LHCN-M2 (cell line): ENCODE measurements at places on chromosomes 2 and 18. TPM values are rescaled to one million over a fixed set of nuclear protein-coding genes. Genes with fewer than 3 reads are reported as not detected.
A peak's percentile ranks its signal among the peaks of the same experiment; 100 is the strongest.

- DNase-seq: no peak
These were observed 45.6 kb upstream of the BZW1 start for GRCh38 chr2:200765995-200766660.

GRCh38 chr2:99710721-99711120 lies 220.9 kb upstream of the REV1 start:
- DNase-seq: no peak

DNA sequence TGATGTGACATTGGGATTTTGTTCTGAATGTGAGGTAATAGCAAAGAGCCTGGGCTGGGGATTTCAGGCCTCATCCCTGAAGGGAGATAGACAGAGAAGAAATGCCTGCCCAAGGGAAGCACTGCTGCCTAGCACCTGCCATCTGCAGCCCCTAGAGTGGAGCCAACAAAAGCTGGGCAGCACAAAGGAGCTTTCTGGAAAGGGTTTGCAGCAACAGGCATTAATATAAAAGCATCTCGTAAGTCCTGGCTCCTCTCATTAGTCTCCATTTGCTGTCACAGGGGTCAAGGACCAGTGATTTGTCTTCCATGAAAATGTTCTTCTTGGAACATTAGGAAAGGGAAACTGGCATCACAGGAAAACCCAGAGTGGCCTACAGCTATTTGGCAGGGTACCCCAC lies 157.2 kb upstream of the SLC14A2 start:
- no peak for DNase-seq

The FAM237A gene
- not detected in 2 replicates for total RNA-seq

The UGT1A4 gene
- total RNA-seq: not detected in 2 replicates

The ZSWIM2 gene
- total RNA-seq: 0.06 TPM in 1 of 2 replicates, not detected in the other

DNA sequence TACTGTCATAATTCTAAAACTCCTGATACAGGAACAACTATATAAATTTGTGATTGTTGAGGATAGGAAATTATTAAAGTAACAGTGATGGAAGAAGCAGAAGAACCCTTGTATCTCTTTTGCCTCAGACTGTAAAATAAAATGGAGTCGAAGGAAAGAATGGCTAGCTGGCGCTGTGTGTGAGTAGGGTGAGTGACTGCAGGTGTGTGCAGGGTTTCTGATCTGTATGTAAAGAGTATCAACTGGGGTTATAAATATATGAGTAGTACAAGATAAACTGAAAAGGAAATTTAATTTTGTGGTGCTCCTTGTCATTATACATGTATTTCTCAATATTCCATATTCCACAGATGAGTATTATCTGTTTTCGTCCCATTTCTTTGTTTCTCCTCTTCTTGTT lies 15.2 kb downstream of the POLI start:
- no peak for DNase-seq

- no peak for DNase-seq
These were observed 166.1 kb downstream of the PID1 start for GRCh38 chr2:229104974-229105387.

- peak; percentile 47 for DNase-seq
These were observed 61.5 kb upstream of the CYP20A1 start for GRCh38 chr2:203177361-203177760.

The TMEM37 gene
- not detected in 2 replicates for total RNA-seq

- DNase-seq: no peak
These were observed 2.3 kb downstream of the SF3B6 start for GRCh38 chr2:24073816-24074215.

DNA sequence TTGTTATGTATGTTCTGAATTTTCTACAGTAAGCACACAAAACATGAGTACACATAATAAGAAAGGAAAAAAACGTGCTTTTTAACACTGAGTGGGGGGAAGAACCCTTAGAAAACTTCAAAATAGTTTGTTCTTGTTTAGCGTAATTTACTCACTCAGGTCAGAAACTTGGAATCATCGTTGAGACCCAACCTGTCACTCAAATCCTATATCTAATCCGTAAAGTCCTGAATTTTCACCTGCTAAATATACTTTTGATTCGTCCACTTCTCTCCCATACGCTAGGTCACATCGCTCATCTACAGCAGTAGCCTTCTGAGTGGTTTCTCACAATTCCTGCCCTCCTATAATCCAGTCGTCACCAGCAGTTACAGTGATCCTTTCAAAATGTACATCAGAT lies 767 bp downstream of the TPRKB start:
- DNase-seq: no peak

DNA sequence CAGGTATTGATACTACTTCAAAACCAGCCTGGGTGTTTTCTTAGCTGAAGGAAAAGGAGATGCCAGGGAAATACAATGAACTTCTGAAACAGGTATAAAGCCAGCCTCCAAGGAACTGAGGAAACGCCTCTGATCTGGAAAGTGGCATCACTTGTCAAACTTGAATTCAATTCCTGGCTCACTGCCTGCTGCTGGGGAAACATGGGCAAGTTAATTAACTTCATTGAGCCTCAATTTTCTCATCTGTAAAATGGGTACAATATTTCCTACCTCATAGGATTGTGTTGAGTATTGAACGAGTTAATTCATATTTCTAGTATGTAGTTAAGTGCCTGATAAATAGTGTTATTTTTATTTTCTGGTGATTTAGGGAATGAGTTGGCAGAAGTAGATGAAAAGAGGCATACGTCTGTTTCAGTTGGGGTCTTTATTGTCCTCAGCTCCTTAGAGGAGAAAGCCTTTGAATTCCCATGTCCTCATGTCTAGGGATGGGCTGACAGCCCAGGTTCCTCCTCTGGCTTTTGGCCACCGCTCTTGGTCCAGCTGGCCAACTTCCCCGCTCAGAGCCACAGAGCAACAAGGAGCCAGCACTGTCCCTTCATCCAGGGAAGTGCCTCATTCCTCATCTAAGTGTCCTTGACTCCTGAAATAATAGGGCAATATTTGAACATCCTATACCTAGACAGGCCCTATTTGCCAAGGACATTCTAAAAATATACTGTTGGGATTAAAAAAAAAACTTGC lies 210.5 kb upstream of the GATA6 start:
- no peak for DNase-seq
